Regular cardiac myocyte (primary cell): ENCODE measurements at places on chromosomes 12 and 14. TPM values are rescaled to one million over a fixed set of nuclear protein-coding genes. Genes with fewer than 3 reads are reported as not detected.

TMEM233 gene
- 0.56 and 1.9 TPM in 2 replicates for total RNA-seq

MYF5 gene
- not detected in 2 replicates for total RNA-seq

TAC3 gene
- 2.8 TPM in 1 of 2 replicates, not detected in the other for total RNA-seq

IRAK4 gene
- 17.8 and 21.7 TPM in 2 replicates for total RNA-seq

FAM186B gene
- 0.19 and 0.28 TPM in 2 replicates for total RNA-seq

XPOT gene
- total RNA-seq, result 99.3 and 121 TPM in 2 replicates

RNU6-7 gene
- total RNA-seq, result not detected in 2 replicates

EPYC gene
- not detected in 2 replicates for total RNA-seq

RNASE2 gene
- total RNA-seq, result not detected in 2 replicates

CD27 gene
- total RNA-seq, result not detected in 2 replicates

CLEC2A gene
- total RNA-seq, result not detected in 2 replicates

C1QL4 gene
- total RNA-seq, result 0.28 and 0.38 TPM in 2 replicates

C12orf54 gene
- total RNA-seq, result under 0.01 TPM in 1 of 2 replicates, not detected in the other

EEA1 gene
- total RNA-seq, result 19.7 and 34.1 TPM in 2 replicates

NFATC4 gene
- 30.3 and 71.0 TPM in 2 replicates for total RNA-seq

ESPL1 gene
- 2.0 and 10.0 TPM in 2 replicates for total RNA-seq

OR4E2 gene
- not detected in 2 replicates for total RNA-seq

ITGA5 gene
- total RNA-seq, result 290 and 347 TPM in 2 replicates

C12orf56 gene
- 0.19 and 0.28 TPM in 2 replicates for total RNA-seq

PHLDA1 gene
- 78.9 and 101 TPM in 2 replicates for total RNA-seq

KRT5 gene
- 1.4 and 2.3 TPM in 2 replicates for total RNA-seq

TAS2R31 gene
- total RNA-seq, result 2.5 and 5.6 TPM in 2 replicates

CINP gene
- 36.4 and 57.3 TPM in 2 replicates for total RNA-seq

RBP5 gene
- total RNA-seq, result 0.19 TPM in 1 of 2 replicates, not detected in the other

ZFHX2 gene
- under 0.01 and 0.56 TPM in 2 replicates for total RNA-seq

NKX2-1 gene
- not detected in 2 replicates for total RNA-seq
